ENCODE measurements at places on chromosomes 5 and 9.
A peak's percentile ranks its signal among the peaks of the same experiment; 100 is the strongest.

DNA sequence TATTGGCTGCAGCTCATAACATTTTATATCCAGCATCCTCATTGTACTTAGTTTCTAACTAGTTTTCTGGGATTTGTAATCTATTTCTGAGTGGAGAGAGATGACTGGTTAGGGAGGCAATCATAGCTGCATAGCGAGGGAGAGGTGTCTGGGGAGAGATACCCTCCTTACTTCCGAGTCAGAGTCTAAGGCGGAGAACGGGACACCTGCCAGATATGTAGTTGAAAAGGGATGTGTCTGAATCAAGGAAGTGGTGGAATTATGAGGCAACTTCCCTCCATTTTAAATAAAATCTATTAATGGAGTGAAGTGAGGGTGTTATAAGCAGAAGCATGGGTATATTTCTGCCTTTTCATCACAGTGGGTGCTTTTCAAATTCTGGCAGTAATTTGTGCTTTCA, 126.5 kb downstream of the MAST4 start:
- no peak for DNase-seq

DNA sequence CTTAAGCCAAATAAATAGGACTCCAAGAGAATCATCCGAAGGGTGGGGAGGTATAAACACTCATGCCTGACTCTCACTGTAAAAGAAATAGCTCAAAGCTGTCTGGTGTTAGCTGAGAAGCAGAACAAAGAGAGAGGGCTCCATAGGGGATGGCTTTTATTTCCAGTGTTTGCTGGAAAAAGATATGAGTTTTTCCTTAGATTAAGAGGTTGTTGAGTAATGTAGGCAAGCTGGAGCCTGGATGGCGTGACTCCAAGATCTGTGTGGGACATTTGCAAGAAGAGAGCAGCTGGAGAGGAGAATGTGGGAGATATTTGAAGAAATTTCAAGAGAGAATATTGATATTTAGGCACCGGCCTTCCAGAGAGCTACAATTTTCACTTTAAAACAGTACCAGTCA, 793.7 kb upstream of the RGMB start:
- DNase-seq, result peak; percentile 83

- no peak for DNase-seq
Observed at GRCh38 chr5:103487218-103487617, 75.4 kb downstream of the NUDT12 start.

DNA sequence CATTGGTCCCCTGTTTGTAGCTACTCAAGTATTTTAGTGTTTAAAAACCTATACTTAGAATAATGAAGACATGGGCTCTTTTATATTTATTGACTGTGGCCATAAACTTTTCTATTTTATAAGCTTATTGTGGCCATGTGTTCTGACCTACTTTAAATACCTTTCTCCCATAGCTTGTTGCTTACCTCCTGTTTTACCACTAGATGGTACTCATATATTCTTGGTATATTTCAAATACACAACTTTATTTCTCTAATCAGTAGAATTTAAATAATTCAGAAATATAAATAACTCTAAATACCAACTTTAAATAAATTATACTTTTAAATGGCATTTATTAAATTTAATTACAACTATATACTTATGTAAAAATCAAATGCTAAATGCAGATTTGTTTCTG, 498.0 kb downstream of the PRDM9 start:
- DNase-seq, result no peak

DNA sequence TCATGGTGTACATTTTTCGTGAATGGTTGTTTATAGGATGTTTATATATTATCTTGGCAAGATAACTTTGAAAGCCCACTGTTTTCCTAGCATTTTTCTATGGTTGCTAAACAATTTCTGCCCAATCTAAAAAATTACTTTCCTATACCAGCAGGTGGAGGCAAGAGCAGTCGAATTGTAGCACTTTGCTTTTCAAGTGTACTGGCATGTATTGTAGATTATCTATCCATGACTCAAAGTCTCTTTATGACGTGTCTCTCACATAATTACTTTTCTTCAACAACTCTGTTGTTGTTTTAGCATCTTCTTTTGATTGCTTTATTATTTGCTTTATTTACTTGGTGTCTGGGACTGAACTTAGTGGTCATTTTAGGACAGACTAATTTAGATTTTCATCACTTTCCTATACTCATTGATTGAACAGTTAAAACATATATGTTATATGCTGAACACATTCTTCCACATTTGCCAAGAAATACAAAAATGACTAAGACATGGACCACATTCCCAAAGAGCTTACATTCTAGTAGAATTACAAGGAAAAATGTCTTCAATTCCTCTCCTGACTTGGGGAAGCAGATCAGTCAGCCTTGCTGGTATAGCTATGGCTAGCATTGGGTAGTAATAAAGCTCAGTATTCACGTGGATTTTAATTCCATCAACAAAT, 20.7 kb downstream of the NLN start:
- no peak for DNase-seq
